ENCODE measurements at places on chromosomes 2 and 18.

GRCh38 chr18:55483266-55483871 is 104.6 kb downstream of the TCF4 start:
- DNase-seq: no peak

GRCh38 chr2:3446381-3446780 is 66.9 kb downstream of the TRAPPC12 start:
- DNase-seq: no peak

- no peak for DNase-seq
Observed at GRCh38 chr2:60992985-60993392, 24.5 kb upstream of the PEX13 start.

- no peak for DNase-seq
Observed at GRCh38 chr2:80689106-80689505, 384.6 kb upstream of the LRRTM1 start.

GRCh38 chr18:5309888-5310470 is 14.5 kb upstream of the ZBTB14 start:
- no peak for DNase-seq

DNA sequence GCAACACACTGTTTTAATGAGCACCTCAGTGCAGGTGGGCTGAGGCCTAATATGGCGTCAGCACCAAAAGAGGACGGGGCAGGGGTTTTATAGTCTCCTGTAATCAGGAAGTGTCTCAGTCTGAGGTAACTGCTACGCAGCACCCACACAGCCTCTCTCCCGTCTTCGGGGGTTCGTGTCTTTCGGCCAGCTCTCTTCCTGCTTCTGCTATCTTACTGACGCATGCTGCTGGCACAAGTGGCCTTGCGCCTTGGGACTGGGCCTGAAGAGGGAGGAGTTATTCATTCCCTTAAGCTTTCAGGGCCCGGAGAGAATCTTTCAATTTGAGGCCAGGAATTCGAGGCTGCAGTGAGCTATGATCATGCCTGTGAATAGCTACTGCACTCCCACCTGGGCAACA is 14.5 kb upstream of the PAPOLG start:
- DNase-seq: no peak

DNA sequence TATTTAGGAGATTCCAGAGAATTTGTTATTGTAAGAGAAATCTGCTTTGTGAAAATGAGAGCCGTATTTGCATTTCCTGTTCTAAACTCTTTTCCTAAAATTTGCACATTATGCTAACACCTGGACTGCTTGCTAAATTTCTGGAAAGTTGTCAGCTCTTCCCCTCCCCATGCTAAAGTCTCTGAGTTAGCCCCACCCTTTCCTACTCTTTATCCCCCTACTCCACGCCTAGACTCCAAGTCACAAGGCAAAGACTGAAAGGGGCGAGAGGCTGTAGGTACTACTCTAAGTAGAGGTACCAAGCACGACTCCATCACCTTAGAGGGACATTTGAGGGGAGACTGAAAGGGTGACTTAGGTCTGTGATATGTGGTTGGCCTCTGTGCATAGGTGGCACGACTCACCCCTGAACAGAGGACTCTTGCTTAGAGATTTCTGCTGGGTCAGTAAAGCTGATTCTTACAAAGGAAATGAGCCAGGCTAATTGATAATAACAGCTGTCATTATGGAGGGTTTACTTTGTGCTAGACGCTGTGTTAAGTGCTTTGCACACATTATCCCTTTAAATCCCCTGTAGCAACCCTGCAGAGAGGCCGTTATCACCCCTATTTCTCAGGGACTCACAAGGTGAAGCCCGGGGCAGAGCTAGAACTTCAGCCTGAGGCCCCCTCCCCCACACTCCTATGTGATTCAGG is 373.5 kb downstream of the EN1 start:
- no peak for DNase-seq

GRCh38 chr2:96524482-96525210 is 11.9 kb upstream of the ARID5A start:
- DNase-seq: no peak

DNA sequence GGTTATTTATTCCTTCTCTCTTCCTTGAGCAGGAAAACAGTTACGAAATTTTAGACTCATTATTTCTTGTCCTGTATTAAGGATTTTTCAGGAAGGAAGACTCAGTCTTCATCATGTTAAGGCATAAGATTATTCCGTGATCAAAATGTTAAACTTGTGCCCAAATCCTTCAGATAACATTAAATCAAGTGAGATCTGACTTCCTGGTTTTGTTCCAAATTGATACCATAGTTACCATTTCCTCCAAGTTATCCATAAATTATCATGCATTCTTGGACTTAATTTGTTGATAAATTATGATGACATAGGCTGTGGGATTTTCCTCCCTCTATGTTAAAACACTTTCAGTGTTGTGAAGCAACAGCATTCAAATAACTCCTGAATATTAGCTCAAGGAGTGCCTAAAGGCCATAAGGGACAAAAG is 31.9 kb downstream of the EFEMP1 start:
- DNase-seq: no peak

DNA sequence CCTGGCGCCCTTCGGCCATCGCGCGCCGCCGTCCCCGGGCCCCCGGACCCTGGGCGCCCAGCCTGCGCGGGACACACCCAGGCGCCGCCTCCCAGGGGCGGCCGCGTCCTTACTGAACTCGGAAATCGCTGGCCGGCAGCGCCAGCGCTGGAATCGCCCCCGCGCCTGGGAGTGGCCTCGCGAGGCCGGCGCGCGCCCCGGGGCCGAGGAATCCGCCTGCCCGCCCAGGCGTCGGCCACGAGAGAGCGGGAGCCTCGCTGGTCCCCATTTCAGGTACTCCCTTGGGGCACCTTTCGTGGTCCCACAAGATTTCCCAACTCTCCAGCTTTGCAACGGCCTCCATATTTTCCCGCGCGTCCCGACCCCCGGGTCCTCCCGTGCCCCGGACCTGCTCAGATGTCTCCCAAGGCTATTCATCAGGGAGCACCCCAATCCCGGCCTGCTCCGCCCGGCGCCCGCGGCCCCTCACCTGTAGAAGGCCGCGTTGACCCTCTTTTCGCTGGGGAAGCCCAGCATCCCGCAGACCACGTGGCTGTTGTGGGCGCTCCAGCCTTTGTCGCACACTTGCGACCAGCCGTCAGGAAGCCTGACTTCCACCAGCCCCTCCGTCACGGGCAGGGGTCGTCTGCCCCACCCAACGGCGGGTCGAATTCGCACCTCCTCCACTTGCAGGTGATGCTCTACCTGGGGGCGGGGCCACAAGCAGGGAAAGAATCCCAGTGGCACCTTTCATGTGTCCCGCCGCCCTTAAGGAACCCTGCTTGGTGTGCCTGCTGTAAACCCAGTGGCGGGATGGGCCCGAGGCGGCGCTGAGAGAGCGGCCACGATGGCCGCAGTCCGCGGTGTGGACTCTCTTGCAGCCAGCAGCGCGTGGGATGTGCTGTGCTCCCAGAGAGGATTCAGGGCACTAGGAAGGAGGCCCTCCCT is 4.6 kb downstream of the LOXL3 start:
- DNase-seq: no peak

GRCh38 chr2:173387079-173387478 is 32.4 kb downstream of the CDCA7 start:
- no peak for DNase-seq

- DNase-seq: no peak
Observed at GRCh38 chr18:55529581-55529980, 58.4 kb downstream of the TCF4 start.

- no peak for DNase-seq
Observed at GRCh38 chr2:162113088-162113775, 38.8 kb downstream of the GCG start.

DNA sequence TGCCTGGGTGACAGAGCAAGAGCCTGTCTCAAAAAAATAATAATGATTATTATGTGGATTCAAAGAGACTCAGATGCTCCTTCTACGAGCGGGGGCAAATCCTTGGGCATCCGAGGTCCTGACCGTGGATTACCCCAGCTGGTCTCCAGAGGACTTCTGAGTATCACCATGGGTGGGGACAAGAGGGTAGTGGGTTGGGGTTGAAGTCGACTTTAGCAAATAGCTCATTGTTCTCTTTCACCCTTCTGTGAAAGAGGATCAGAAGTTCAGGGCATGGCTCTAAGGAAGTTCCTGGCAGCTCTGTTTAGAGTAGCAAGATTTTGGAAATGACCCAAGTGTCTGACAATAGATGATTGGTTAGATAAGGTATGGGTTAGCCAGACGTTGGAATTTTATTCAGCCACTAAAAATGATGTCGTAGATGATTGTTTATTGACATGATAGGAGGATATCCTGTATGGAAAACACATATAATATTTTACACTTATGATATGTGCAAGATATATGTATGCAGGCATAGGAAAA is 59.0 kb upstream of the SPRED2 start:
- no peak for DNase-seq

DNA sequence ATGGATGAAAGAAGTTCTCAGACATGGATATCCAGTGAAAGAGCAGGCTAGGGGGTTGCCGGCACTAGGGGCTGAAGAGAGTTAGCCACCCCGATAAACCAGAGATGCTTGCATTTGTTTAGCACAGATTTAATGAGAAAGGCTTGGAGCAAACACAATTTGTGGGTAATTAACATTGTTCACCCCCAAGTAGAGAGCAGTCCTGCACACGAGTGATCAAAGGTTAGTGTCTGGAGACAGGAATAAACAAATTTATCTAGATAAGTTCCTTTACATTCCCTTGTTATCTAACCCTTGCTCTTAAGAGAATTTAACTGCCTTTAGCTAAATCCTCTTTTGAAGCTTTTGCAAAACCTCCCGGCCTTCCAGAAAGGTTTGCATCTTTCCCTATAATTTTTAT is 23.9 kb downstream of the HTR2B start:
- DNase-seq: no peak

- no peak for DNase-seq
Observed at GRCh38 chr18:78430131-78430758, 549.4 kb upstream of the SALL3 start.

GRCh38 chr18:64055019-64055418 is 85.1 kb downstream of the SERPINB8 start:
- DNase-seq: no peak

GRCh38 chr2:121577381-121577780 is 46.7 kb downstream of the RNU4ATAC start:
- no peak for DNase-seq

DNA sequence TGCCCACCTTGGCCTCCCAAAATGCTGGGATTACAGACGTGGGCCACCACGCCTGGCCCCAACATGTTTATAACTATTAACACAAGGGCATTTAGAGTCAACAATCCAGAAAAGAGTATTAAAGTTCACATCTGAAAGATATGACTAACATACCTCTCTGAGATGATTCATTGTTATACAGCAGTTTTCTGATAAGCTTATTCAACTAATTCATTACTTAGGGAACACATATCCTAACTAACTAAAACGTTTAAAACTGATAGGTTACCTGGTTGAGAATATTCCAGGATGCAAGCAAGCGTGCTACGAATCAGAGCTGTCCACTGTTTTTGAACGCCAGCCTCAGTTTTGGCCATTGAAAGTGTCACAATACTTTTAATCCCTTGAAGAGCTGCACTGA is 34.0 kb upstream of the STRN start:
- DNase-seq: no peak

DNA sequence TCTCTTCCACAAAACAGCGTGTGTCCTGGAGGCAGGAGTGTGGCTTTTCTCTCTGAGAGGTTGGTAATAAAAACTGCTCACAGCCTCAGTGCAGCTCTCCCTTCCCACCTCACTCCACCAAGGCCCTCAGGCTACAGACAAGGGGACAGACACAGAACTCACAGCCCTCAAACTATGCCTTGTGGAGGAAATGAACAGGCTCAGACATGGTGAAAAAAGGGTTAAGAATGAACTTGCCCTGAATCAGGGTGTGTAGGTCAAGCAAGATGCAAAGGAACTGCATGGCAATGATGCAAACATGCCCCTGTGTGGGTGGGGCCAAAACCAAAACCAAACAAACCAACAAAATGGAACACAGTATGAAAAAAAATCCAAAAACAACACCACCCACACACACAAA is 125.8 kb downstream of the GALNT14 start:
- DNase-seq: no peak

GRCh38 chr2:160356485-160356884 is 137.1 kb downstream of the RBMS1 start:
- no peak for DNase-seq

DNA sequence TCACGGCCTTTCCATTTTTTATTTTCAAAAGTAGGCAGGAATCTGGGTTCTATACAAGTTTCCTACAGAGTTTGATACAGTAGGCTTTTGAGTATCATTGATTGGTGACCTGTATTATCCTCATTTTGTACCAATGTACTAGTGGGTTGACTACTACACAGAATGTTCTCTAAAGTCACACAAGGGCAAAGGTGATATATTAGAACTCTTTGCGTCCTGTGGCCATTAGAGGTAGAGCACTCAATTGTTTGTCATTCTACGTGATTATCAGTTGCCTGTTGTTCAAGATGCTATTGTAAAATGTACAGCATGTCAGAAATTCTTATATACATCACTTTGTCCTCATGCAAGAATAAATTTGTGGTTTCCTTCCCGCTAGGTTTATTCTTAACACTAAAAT is 24.8 kb downstream of the WDR75 start:
- no peak for DNase-seq

- no peak for DNase-seq
Observed at GRCh38 chr2:20111311-20112131, 60.1 kb upstream of the LAPTM4A start.

GRCh38 chr2:136253288-136254004 is 135.5 kb upstream of the CXCR4 start:
- no peak for DNase-seq

- DNase-seq: no peak
Observed at GRCh38 chr2:58512878-58513277, 271.8 kb upstream of the FANCL start.

GRCh38 chr2:100784681-100785080 is 35.3 kb upstream of the NPAS2 start:
- no peak for DNase-seq

- no peak for DNase-seq
Observed at GRCh38 chr2:116340690-116341089, 1473.8 kb upstream of the DDX18 start.

GRCh38 chr18:23793985-23794867 is 105.0 kb downstream of the LAMA3 start:
- no peak for DNase-seq

GRCh38 chr2:228916416-228917090 is 354.5 kb downstream of the PID1 start:
- DNase-seq: no peak

GRCh38 chr18:50162486-50163304 is 32.3 kb downstream of the MYO5B start:
- DNase-seq: no peak

DNA sequence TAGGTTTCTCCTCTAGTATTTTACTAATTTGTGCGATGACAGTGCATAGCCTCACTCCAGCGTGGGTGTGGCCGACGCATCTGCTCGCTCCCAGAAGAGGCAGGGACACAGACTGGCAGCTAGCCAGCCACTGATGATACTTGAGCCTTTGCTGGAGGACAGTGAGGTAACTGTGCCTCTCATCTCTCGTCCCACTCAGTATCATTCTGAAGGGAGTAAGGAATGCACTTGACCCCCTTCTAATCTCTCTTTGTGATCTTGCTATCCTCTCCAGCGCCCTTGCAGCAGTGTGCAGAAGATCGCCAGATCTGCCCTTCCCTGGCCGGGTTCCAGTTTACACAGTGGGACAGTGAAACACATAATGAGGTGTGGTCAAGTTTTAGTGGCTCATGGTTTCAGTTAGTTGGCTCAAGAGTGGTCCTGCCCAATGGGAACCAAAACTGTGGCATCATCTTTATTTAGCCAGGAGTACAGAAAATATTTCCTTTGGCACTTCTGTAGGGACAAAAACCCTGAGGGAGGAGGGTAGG is 17.5 kb downstream of the NCAPH start:
- no peak for DNase-seq
